Dermis blood vessel endothelial cell (primary cell): ENCODE measurements at places on chromosomes 1 and 21. TPM values are rescaled to one million over a fixed set of nuclear protein-coding genes. Genes with fewer than 3 reads are reported as not detected.

The SPRR2D gene
- total RNA-seq = not detected in 2 replicates

The ARHGAP29 gene
- total RNA-seq = 254 and 371 TPM in 2 replicates

The SLAMF7 gene
- not detected in 2 replicates for total RNA-seq

The DEGS1 gene
- total RNA-seq = 115 and 126 TPM in 2 replicates
